ENCODE measurements at places on chromosomes 3 and 15.
A peak's percentile ranks its signal among the peaks of the same experiment; 100 is the strongest.

DNA sequence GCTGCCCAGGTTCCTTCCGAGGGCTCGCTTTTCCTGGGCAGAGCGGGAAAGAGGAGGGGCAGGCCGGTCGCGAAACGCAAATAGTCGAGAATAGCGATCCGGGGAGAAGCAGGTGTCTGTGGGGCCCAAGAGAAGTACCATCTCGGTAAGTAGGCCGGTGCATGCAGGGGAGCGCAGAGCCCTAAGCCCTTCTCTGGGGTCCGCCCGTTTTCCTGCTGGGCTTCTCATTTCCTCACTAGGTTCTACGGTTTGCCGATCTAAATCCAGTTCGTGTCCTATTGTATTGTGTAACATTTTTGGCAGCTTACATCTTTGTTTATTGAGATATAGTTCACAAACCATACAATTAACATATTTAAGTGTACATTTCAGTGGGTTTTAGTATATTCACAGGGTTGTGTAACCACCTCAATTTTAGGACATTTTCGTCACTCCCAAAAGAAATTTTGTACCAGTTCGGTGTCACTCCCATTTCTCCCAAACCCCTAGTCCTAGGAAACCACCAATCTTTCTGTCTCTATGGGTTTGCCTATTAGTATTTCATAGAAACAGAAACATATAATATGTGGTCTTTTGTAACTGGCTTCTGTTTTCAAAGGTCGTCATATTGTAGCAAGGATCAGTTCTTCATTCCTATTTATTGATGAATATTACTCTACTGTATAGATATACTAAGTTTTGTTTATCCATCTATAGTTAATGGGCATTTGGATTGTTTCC is 6.8 kb upstream of the TRIM69 start:
- DNase-seq: no peak

- DNase-seq: no peak
Observed at GRCh38 chr15:79994615-79995014, 23.6 kb upstream of the BCL2A1 start.

GRCh38 chr3:14512281-14512941 is 27.7 kb downstream of the GRIP2 start:
- DNase-seq: no peak

- DNase-seq: peak; percentile 39
Observed at GRCh38 chr15:37880009-37880834, 54.2 kb upstream of the TMCO5A start.

DNA sequence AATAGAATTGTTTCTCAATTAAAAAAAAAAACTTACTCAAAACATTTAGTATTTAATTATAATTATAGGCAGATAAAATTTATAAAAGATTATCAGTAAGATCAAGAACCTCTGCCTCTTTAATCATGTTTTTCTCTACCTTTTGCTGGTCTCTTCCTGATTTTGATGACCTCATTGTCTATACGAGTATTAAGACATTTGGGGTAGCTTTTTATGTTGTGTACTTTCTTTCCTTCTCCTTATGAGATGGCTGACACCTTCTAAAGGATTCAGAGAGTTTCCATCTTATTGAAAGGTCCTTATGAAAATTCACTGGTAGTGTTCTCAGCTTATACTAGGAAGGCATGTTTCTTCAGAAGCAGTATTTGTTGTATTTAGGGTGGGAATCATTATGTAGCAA is 426.3 kb downstream of the LPP start:
- no peak for DNase-seq

DNA sequence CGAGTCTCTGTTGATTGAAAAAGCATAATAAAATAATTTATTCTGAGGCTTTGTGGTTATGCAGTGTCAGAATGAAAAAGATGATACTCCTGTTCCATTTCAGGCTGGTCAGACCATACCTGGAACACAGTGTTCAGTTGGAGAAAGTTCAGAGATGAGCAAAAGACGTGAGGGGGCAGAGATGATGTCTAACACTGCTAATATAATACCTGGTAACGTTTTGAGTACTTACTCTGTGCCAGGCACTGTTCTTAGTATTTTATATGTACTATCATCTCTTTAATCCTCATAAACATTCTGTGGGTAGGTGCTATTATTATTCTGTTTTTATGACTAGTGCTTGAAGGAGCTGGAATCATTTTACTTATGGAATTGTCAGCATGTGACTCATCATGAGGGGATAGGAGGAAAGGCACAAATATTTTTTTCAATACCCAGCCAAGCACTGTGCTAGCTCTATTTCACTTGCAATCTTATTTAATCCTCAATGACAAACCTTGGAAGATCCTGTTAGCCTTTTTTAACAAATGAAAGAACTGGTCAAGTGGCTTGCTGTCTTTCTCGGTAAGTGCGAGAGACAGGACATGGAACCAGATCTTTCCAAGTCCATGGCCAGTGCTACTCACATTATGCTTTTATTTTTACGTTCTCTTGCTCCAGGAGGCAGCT is 31.8 kb downstream of the IQGAP1 start:
- peak; percentile 47 for DNase-seq

GRCh38 chr3:5750091-5750490 is 562.6 kb downstream of the EDEM1 start:
- DNase-seq: no peak

DNA sequence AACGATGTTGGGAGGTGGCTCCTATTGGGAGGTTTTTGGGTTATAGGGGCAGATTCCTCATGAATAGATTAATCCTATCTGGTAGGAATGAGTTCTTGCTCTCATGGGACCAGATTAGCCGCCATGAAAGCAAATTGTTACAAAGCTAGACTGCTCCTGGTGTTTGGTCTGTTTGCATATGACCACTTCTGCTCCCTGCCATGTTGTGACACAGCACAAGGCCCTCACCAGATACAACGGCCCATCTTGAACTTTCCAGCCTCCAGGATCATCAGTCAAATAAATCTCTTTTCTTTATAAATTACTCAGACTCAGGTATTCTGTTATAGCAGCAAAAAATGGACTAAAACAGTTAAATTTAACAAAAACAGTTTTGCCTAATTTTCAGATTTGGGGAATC is 34.4 kb downstream of the TRIM42 start:
- DNase-seq: no peak

DNA sequence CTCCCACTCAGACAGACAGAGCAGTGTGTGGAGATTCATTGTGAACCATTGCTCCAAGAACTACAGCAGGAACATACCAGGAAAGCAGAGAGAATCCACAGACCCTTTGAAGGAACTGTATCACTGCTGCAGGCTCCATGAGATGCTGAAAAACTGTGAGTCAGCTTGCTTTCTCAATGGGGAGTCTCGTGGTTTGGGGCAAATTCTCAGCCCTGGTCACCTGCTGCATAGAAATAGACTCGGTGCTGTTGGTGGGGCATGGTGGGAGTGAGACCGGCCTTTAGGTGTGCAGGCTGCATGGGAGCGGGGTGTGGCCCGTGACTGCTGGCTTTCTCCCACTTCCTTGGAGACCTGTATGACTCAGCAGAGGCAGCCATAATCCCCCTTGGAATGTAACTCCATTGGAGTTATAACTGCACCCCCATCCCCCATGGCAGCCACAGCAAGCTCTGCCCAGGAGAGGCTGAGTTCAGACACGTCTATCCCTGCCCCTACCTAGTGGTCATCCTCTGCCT is 35.6 kb downstream of the ALCAM start:
- no peak for DNase-seq

DNA sequence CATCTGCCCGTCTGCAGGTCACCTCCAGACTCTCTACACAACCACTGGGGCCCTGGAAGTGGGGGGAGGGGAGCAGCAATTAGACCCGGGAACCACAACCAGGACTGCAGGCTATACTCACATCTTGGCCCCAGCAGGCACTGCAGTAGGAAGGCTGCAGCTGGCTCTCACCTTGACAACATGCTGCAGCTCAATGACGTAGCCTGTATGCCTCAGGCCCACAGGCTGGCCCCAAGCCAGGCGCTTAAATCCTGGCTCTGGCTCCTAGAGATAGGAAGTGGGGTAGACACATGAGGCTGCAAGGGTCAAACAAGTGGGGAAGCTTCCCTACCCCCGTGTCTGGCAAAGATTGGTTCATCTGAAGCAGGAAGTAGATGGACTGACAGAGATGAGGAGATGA is 4.6 kb upstream of the QRICH1 start:
- no peak for DNase-seq

- DNase-seq: no peak
Observed at GRCh38 chr3:39346785-39347585, 17.5 kb downstream of the CCR8 start.

DNA sequence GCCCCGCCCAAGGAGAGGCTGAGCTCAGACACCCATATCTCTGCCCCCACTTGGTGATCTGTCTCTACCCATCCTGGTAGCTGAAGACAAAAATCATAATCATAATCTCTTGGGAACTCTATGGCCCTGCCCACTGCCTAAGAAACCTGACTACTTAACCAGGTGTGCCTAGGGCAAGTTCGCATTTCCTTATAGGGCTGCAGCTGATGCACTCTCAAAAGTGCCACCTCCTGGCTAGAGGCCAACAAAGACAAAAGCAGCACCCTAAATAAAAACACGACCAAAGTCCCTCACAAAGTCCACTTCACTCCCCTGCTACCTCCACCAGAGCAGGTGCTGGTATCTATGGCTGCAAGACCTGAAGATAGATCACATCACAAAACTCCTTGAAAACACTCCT is 250.4 kb upstream of the SLITRK3 start:
- no peak for DNase-seq

DNA sequence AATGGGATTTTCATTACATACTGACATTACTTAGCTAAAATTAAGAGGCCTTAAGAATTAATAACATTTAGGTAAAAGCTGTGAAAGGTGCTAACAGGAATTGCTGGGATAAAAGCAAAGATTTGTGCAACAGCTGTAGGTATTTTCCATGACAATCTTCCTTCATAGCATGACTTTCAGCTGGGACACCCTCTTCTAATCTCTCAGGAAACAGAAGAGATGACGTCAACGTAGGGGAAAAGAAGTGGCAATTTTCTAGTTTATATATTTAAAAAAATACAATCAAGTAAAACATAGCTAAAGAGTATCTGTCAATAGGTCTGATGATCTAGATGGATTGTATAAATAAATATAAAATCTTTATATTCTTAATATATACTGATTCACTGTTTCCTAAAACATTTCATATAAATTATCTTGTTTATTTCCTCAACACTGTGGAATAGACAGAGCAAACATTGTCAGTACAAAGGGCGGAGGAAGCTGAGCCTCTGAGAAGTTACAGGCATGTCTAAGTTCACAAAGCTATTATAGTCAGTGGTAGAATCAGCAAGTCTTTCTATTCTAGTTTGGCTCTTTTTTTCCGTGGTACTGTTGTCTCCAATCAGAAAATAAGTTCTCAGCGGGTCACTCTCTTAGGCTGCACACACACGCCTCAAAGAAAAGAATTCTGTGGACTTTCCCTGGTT is 217.0 kb downstream of the P3H2 start:
- no peak for DNase-seq

GRCh38 chr3:123412811-123413604 is 35.9 kb downstream of the ADCY5 start:
- no peak for DNase-seq

GRCh38 chr15:68249058-68249713 is 19.7 kb upstream of the CLN6 start:
- no peak for DNase-seq

- no peak for DNase-seq
Observed at GRCh38 chr3:177249203-177249602, 51.9 kb upstream of the TBL1XR1 start.

DNA sequence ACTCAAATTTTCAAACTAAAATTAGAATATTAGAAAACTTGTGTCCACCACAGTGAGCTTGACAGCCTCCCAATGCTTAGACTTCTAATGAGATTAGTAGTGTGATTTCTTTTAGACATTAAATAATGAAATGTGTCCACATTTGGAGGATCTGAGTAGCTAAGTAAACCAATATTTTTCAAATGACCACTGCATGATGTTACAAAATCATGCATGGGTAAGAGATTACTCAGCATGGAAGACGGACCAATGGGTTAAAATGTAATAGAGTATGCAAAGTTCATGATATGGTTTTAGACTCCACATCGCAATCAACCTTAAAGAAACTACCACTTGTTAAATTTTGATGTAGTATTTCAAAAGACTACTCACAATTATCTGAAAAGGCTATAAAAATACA is 130.6 kb downstream of the IMPG2 start:
- no peak for DNase-seq

DNA sequence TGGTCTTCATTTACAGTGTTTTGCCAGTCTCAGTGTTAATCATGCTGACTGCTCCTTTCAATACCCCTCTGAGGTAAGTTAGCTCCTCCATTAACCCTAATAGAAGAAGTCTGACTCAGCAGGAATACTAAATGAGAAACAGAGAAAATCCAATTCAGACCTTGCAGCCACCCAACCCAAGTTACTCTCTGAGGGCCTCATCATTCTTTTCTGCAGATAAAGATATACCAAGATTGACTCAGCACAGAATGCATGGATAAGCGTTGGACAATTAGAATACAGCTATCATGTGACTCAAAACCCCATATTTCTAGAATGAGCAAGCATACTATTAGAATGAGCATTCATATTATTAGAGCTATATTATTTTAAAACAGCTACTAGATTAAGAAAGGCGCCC is 389.1 kb upstream of the SGO1 start:
- DNase-seq: peak; percentile 24
